T-helper 17 cell (primary cell): ENCODE measurements at places on chromosomes 5 and 9. TPM values are rescaled to one million over a fixed set of nuclear protein-coding genes. Genes with fewer than 3 reads are reported as not detected.

- H3K4me3 ChIP-seq, result no peak overlapping the region
- H3K27ac ChIP-seq, result no peak overlapping the region
- DNase-seq, result no peak
- H3K36me3 ChIP-seq, result peaks cover 3% of the 10 kb centered on the region
- peaks cover 2% of the 10 kb centered on the region for H3K4me1 ChIP-seq
Measured at GRCh38 chr9:36749461-36749860, 176.8 kb downstream of the MELK start.

- H3K4me3 ChIP-seq, result no peak overlapping the region
- DNase-seq, result no peak
- H3K27ac ChIP-seq, result no peak overlapping the region
Measured at GRCh38 chr5:15168358-15168757, 296.8 kb upstream of the ANKH start.

DNA sequence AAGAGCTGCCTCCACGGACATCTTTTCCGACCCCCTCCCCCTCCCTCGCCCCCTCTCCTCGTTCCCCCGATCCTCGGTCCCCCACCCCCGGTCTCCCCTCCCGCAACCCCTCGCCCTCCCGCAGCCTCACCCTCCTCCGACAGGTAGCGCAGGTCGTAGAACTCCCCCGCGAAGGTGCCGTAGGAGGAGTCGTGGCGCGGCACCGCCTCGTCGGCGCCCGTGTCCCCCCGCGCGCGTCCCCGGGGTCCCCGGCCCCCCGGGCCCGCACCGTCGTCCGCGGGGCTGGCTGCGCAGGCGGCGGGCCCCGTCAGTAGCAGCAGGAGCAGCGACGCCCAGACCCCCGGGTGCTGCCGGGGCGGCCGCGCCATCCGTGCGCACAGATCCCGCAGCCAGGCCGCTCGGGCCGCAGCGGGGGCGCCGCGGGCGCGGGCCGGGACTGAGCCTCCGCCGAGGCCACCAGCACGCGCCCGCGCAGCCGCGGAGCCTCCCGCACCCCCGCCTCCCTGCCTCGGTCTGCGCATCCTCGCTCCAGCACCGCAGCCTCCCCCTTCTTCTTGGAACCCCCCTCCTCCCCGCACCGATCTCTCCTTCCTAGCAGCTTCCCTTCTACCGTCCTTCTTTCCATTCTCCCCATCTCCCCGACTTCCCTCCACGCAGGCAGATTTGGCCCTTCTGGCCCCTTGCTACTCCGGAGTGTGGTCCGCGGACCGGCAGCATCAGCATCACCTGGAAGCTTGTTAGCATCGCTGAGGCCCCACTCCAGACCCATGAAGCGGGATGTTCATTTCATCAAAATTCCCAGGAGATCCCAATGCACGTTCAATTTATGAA lies at the start of gene FRRS1L:
Gene FRRS1L, minus strand, starts transcription at position 479 of the 831 bp plus-strand sequence. Its CDS starts 111 bp downstream, at position 368.
- H3K36me3 ChIP-seq, result peaks cover 3% of the 10 kb centered on the region
- H3K27me3 ChIP-seq, result peaks cover 70% of the 10 kb centered on the region
- peaks cover 2% of the 10 kb centered on the region for H3K4me1 ChIP-seq
- peak within 1 kb of the TSS; percentile 81 for H3K4me3 ChIP-seq
- no peak within 1 kb of the TSS for H3K27ac ChIP-seq

NUTM2G gene
- total RNA-seq, result not detected

TMOD1 gene
- 0.86 TPM for total RNA-seq
